ENCODE measurements at places on chromosomes 4 and X.

- DNase-seq, result no peak
Measured at GRCh38 chr4:150827226-150827625, 187.9 kb downstream of the LRBA start.

DNA sequence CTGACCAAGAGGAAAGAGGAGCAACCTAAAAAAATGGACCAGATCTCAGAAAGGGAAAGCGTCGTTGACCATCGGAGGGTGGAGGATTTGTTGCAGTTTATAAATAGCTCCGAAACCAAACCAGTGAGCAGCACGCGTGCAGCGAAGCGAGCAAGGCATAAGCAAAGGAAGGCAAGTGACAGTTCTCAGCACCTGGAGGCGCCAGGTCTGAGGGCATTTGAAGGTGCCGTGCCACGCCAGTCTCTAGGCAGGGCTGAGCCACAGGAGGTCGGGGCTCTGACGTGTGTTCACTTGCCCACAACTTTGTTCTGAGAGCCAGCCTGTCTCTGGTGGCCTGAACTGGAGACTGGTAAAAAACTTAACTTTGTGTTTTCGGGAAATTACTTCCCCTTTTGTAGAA, 59.7 kb downstream of the TNIP2 start:
- DNase-seq, result no peak

GRCh38 chrX:149630681-149631233, 835 bp downstream of the TMEM185A start:
- DNase-seq, result no peak

GRCh38 chrX:115493015-115493414, 68.0 kb upstream of the PLS3 start:
- no peak for DNase-seq

GRCh38 chrX:54560411-54560810, 30.4 kb downstream of the GNL3L start:
- no peak for DNase-seq

DNA sequence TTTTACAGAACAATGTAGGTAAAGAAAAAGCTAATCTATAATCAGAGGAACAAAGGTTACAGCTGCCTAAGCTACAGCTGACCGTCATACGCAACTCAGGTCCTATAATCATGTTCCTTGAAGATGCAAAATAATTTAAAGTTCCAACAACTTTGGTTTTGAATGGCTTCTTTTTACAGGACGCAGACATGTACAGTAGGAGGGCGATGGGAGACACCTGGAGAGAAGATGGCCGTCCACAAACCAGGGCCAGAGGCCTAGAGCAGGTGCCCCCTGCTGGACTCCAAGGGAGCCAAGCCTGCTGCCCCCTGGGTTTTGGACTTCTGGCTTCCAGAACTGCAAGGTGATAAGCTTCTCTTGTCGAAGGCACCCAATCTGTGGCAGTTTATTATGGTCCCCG, 10.6 kb downstream of the HGFAC start:
- no peak for DNase-seq

DNA sequence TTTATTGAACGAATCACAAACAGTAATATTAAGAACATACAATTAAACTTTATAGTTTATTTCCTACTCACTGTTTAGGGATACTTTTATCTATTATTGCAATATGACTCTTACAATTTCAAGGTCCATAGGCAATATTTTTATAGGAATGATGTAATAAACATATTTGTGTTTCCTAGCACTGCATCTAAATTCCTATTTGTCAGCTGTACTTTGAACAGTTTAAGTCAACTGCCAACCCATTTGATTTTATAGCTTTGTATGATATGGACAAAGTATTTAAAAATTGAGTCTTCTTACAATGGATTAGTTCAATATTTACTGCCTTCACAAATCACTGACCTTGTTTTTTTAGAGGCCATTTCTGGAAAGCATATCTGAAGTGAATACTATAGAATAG, 199.3 kb downstream of the PCDH7 start:
- no peak for DNase-seq

DNA sequence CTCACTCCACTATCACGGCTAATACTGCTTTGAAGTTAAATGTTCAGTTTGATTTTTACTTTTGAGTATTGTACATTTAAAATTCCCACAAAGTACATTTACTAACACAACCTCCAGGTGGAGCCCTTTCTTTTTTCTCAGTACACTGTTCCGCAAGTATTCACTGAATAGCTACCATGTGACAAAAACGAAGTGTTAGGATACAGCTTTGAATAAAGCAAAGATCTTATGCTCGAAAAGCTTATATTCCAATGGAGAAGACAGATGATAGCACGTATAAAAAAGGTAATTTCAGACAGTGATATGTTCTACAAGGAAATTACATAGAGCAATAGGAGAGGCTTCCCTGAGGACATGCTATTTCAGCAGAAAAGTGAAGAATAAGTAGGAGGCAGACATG, 60.7 kb upstream of the ABCG2 start:
- DNase-seq, result no peak

- no peak for DNase-seq
Measured at GRCh38 chr4:42483426-42484379, 86.4 kb downstream of the SHISA3 start.

- no peak for DNase-seq
Measured at GRCh38 chr4:140930011-140930410, 173.8 kb upstream of the TBC1D9 start.

- DNase-seq, result no peak
Measured at GRCh38 chr4:125489952-125490690, 175.4 kb downstream of the FAT4 start.

DNA sequence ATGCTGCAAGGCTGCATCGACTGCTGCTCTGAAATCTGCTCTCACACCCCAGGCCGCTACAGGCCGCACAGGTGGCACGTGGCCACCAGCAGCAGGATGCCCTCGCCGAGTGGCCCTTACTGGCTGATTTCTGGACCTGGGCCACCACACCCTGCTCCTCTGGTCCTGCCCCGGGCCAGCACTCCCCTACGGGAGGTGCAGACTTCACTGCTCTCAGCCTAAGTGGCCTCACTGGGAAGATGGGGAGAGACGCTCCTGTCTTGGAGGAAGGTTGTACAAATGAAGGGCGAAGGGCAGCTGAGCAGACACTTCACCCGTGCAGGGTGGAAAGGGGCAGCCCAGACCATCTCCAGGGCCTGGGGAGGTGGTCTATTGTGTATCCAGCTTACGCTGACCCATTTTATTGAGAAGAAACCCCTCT, 72.5 kb downstream of the ACOX3 start:
- DNase-seq, result no peak

DNA sequence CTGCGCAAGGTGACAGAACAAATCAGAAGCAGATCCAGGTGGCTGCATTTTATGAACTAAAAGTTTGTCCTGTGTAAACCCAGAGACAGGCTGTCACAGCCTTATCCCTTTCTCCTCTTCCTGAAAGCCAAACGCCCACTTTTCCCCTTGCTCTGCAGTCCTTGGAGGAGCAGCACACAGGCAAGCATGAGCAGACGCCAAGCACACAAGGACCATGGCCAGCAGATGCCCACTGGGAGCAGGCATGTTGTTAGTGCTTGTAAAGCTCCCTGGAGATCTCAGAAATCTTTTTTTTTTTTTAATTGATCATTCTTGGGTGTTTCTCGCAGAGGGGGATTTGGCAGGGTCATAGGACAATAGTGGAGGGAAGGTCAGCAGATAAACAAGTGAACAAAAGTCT, 11.5 kb upstream of the HOPX start:
- no peak for DNase-seq

DNA sequence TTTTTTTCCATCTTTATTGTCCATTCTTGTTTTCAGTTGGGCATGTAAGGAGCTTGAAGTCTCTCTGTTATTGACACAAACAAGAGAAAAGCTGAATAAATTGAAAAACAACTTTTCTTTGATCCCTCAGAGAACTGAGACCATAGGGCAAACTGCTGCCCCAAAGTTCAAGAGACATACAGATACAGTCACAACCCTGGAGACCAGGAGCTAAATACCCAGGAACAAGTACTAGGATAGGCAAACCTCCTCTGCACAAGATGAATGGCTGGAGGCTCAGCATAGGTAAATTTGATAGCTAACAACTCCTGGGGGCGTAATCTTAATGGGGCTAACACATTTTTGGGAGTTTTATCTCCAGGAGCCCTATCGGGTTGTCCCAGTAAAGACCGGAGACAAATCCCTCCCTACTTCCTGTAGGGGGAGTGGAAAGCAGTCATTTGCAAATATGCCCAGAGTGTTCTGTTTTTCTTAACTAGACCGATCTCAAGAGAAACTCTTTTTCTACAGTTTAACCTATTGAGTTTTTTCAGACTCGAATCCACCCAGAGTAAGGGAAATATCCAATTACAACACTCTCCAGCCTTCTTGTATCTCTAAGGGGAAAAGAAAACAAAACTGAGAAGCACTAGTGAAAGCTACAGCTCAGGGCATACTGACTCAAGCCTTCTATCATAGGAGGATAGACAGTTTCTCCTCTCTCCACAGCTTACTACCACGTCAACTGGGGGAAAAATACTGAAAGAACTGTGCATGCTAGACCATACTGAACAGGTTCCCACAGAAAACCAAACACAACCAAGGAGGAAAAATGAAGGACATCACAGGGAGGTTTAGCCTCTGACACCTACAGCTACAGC, 23.1 kb downstream of the MAGEA8 start:
- no peak for DNase-seq

GRCh38 chr4:87680271-87680670, 30.2 kb downstream of the DMP1 start:
- DNase-seq, result no peak

- no peak for DNase-seq
Measured at GRCh38 chr4:244471-244870, 60.8 kb downstream of the ZNF732 start.

DNA sequence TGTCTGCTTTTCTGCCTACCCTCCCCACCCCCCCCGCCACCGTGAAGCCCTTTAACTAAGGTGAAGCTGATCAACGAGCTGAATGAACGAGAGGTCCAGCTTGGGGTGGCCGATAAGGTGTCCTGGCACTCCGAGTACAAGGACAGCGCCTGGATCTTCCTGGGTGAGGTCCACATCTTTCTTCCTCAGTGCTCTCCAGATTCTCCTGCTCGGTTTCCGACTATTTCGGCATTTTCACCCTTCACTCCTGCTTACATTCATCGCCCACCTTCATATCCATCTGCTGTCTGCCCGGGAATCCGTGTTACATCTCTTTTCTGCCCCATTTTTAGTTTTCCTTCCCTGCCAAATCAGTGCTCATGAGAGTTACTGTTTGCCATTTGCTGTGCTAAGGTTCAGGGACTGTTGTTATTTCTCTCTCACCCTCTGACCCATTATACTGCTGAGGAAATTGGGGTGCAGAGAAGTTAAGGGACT, 459 bp downstream of the RBMX2 start:
- DNase-seq, result no peak

GRCh38 chr4:107380836-107381438, 339.1 kb downstream of the PAPSS1 start:
- no peak for DNase-seq

- DNase-seq, result no peak
Measured at GRCh38 chrX:16039363-16039762, 84.0 kb upstream of the GRPR start.

DNA sequence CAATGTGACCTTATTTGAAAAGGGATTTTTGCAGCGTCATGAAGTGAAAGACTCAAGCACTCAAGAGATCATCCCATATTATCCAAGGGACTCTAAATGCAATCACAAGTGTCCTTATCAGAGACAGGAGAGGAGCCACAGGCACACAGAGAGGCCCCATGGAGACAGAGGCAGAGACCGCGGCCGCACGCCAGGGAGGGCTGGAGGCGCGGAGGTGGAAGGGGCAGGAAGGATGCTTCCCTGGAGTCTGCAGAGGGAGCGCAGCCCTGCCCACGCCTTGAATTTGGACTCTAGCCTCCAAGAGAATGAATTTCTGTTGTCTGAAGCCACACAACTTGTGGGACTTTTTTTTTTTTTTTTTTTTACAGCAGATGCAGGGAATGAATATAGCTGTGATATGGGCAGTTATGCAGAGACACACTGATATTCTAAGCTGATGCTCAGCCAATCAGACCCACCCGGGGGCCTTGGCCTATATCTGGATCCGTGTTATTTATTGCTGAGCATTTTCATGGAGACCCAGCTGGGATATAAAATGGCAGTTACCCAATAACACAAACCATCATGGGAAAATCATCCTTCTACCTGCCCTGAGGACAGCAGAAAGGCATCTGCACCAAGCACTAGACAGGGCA, 244.8 kb upstream of the PSAPL1 start:
- no peak for DNase-seq

- DNase-seq, result peak; percentile 43
Measured at GRCh38 chrX:68942104-68942503, 113.3 kb downstream of the EFNB1 start.

DNA sequence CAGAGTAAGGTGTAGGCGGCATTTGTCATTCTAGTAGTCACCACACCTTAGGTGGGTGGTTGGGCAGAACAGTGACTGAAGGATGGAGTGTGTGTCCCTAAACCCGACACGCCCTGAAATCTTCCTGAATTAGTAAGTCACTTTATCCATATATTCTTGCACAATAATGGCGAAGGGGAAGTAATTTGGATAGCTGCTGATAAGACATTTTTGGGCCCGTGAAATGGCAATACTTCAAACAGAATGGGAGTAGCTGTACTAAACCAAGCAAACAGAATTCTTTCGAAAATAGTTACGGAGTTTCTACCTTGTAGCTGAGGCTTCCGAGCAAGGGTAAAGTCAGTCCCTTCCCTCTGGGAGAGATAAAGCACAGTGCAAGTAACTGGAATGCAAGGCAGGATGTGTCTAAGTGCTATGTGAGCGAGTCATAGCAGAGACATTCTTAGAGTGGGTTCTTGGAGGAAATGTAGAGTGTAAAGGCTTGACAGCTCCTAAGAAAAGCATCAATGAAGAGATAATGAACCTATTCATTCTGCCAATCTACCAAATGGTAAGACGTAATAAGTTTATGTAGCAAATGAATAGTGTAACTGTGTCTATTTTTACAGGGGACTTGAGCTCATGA, 72.8 kb downstream of the CLCN5 start:
- peak; percentile 77 for DNase-seq

- no peak for DNase-seq
Measured at GRCh38 chr4:154454710-154455109, 36.9 kb downstream of the DCHS2 start.

GRCh38 chr4:17502756-17503155, 9.1 kb downstream of the QDPR start:
- no peak for DNase-seq

GRCh38 chrX:46561824-46562657, 11.5 kb upstream of the CHST7 start:
- no peak for DNase-seq

DNA sequence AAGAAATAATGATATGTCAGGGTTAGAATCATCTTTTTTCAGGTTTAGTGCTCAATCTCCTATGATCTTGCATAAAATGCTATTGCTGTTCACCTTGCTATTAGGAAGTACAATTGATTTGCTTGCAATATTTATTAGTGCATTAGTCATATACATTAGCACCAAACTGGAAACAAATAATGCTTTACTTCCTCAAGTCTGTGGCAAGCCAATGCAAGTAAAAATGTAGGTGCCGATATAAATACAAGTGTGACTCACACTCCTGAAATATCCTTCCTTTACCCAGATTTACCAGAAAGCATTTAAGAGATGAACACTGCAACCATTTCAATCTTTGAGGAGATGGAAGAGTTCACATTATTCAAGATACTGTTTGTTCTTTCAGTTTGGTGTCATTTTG, 1487.7 kb upstream of the ADGRL3 start:
- no peak for DNase-seq

GRCh38 chr4:94363136-94363655, 20.6 kb upstream of the HPGDS start:
- DNase-seq, result no peak

Data from islet precursor cell (in vitro differentiated cells).